ENCODE measurements at places on chromosomes 7 and 10. TPM values are rescaled to one million over a fixed set of nuclear protein-coding genes. Genes with fewer than 3 reads are reported as not detected.

Gene ZNF727
- total RNA-seq = not detected

Gene HTR7
- 7.3 TPM for total RNA-seq

Gene PRR15
- total RNA-seq = not detected

Gene INMT
- total RNA-seq = 79.9 TPM

Gene ASB10
- total RNA-seq = not detected

Gene SEMA4G
- 0.84 TPM for total RNA-seq

Gene ABCB1
- under 0.01 TPM for total RNA-seq

Gene NPFFR1
- total RNA-seq = not detected

Gene ACTA2
- 50.3 TPM for total RNA-seq

Gene CAMK2B
- 10.9 TPM for total RNA-seq

Gene ACSM6
- not detected for total RNA-seq

DNA sequence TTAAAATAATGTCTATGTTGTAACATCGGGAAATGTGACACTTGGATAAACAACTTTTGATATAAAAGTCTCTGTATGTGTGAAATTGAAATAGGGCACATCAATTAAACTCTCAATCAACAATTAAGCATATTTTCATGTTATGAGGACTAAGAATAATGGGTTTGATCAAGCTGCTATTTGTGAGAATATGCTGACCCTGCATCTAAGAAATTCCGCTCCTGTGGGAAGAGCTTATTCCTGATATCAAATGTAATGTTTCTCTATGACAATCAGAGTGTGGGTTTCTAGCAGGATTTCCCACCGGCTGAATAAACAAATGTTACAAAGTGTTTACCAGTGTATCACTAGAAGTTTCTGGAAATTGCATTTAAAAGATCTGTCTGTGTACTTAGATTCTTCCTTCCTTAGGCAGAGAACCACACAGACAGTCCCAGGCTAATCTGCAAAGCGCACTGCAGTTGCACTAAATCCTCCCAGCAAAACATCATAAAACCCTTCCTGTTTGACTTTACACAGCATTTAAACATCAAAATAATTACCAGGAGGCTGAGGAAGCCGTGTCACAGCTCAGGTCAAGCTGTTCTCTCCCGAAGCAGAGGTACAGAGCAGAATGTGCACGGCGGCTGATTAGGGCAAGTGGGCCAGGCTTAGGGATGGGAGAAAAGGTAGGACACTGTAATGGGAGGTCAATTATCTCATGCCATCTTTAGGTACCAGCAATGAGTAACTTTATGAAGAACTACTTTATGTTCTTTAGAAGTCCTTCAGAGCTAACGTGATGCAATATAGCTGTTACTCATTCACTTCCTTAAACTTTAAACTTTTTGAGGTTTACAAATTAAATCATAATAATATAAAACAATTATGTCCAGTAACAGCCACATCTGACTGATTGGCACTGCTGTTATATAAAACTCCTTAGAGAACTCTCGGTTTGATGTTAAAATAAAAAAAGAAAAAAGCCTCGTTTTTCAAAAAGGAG, 109.1 kb upstream of the CTTNBP2 start:
- no peak for DNase-seq

- DNase-seq = peak; percentile 22
Measured at GRCh38 chr7:15305002-15305600, 256.7 kb downstream of the AGMO start.

GRCh38 chr10:26727005-26727404, 29.5 kb downstream of the PDSS1 start:
- DNase-seq = no peak

GRCh38 chr10:37638569-37638968, 218.8 kb downstream of the ZNF248 start:
- no peak for DNase-seq

GRCh38 chr7:33869176-33869575, 36.2 kb upstream of the BMPER start:
- DNase-seq = no peak

DNA sequence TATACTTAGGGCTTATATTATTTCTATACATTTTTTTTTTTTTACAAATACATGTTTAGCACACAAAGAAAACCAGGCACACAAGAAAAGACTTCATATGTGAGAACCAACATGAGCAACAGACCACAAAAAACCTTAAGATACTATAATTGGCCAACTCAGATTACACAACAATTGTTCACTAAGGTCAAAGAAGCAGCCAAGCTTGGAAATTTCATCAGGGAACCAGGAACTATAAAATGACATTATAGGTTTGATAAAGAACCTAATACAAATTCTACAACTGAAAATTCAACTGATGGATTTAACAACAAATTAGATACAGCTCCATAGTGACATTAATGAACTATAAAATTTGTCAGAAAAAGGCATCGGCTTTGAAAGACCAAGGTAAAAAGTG, 4.4 kb upstream of the LUC7L2 start:
- DNase-seq = no peak

- peak; percentile 52 for DNase-seq
Measured at GRCh38 chr7:49852619-49853462, 79.4 kb downstream of the VWC2 start.

DNA sequence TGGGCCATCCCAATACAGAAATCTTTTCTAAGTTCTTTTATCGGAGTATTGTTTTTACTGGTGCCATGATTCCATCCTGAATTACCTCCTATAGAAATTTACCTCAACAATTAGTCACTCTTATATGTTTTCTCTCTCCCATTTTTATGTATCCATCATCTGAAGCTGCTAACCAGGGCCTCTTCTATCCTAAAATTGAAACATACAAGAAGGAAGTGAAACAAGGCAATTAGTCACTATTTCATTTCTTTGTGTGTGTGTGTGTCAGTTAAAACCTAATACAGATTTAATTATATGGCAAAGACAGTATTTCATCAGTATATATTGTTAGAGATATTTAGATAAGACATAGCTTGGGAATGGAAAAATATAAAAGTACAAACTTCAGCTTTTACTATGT, 148.4 kb upstream of the AHR start:
- no peak for DNase-seq

- no peak for DNase-seq
Measured at GRCh38 chr10:79436066-79436849, 9.2 kb downstream of the ZCCHC24 start.

DNA sequence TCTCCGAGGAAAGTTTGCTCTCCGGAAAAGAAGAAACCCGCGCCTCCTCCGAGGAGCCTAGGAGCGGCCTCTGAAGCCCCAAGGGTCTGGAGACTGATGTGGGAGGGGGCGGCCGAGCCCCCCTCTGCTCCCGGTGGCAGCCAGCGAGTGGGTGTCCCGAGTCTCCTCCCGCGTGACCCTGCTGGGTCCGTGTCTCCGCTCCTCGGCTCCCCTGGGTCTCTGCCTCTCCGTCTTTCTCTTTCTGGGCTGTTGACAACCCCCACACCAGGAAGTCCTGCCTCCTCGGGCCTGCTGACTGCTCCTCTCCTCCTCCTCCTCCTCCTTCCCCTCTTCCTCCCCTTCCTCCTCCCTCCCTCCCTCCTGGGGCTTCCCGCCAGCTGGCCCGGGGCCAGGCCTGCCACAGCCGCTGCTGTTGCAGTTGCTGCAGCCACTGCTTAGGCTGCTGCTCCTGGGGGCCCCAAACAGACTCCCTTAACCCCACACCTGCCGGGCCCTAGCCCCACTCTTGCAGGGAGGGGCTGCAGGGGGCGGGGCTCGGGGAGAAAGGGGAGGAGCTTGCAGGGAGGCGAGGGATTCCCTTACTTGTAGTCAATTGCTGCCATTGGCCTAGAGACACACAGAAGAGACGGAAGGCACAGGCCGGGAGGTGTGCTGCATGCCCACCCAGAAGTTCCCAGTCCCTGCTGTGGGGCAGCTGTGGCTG, at the start of gene TSC22D4:
Gene TSC22D4, minus strand, starts transcription at position 257 of the 703 bp plus-strand sequence. CDS start 1,176 bp downstream, outside the sequence.
- peak; percentile 93 for DNase-seq

GRCh38 chr7:151423226-151423625, 13.4 kb upstream of the WDR86 start:
- no peak for DNase-seq

DNA sequence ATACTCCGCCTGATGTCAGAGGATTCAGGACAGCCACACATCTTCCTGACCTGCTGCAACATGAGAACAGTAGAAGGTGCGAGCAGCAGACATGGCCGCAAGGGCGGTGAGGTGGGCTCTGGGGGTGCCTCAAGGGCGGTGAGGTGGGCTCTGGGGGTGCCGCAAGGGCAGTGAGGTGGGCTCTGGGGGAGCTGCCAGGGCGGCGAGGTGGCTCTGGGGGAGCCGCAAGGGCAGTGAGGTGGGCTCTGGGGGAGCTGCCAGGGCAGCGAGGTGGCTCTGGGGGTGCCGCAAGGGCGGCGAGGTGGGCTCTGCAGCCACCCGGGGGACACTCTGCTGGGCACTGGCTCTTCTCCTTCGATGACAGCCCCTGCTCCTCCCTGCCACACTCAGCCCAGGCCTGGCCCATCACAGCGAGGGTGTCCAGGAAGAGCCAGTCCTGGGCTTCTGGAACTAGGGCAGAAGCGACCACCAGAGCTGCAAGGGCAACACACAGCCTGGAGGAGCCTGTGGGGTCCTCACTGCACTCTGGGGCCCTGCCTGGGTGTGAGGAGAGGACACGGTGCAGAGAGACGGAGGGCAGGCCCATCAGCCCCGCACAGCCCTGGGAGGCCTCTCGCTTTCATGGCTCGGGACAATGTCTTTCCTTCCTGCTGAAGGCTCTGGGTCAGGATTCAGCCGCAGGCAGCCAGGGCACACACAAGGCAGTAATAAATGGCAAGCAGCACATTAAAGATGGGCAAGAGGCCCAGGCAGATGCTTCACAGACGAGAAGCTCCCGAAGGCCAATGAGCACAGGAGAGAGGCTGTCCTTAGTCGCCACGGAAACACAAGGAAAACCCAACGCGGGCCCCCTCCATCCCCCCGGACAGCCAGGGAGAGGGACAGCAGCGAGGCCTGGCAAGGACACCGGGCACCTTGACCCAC, 42.5 kb downstream of the STK32C start:
- no peak for DNase-seq

DNA sequence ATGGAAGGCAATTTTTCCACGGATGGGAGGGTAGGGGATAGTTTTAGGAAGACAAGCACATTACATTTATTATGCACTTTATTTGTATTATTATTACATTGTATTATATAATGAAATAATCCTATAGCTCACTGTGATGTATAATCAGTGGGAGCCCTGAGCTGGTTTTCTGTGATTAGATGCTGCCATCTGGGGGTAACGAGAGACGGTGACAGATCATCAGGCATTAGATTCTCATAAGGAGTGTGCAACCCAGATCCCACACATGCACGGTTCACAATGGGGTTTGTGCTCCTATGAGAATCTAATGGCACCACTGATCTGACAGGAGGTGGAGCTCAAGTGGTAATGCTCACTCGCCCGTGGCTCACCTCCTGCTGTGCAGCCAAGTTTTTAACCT, 103.9 kb upstream of the STK17A start:
- no peak for DNase-seq

GRCh38 chr10:102426803-102427287, 5.5 kb downstream of the CUEDC2 start:
- no peak for DNase-seq

DNA sequence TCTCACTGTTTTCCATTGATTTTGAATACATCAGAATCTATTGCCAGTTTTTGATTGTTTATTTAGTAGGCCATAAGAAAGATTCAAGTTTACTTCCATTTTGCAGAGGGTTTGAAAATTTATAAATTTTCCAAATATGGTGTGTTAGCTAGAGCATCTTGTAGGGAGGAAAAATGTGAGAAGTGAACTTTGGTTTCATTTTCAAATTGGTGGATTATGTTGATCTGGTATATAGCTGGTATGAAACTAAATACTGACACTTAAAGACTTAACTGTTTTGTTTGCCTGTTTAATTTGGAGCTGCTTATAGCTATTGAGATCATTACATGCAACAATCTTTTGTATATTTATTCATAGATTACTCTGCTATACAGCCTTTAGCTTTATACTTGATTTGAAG, 108.1 kb downstream of the ADAM22 start:
- DNase-seq = no peak

DNA sequence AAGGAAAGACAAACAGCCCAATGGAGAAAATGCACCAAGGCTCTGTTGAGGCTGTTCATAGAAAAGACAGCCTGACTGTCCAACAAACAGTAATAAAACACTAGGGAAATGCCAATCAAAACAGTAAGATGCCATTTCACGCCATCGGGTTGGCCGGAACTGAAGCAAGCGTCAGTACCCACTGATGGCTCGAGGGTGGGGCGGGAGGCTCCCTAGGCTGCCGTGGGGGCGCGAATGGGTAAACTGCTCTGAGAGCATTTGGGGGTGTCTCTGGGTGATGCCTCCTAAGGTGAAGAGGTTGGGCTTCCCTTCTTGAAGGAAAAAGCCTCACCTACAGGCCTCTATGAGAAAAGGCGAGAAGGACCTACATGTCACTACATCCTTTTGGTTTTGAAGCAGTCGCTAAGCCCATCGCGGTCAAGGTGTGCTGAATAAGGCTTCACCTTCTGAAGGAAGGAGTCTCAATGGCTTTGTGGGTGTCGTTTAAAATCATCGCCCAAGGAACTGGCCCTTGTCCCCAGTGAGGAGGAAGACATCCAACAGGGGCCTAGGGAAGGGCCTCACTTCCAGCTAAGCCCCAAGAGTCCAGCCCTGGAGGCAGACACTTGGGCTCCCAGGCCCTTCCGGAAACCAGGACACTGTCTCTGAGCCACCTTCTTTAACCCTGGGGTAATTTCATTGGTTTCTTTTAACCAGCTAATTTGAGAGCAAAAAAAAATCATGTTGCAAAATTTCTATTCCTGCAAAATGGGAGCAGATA, 98.5 kb upstream of the PPP2R2D start:
- no peak for DNase-seq

DNA sequence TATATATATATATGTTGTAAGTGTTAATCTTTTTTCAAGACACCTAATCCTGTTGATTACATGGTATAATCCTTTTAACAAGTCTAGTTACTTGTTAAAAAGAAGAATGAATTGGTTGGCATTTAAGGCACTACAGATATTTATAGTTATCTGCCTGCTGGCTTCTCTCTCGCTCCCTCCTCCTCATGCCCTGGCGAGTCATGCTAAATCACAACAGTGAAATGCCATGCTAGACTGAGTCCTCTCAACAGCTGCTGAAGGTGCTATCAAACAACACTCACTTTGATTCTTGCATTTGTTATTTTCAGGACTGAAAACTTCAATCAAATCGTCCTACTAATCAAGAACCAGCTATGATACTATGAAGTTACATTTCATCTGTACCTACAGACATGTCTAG, 15.4 kb downstream of the NRAP start:
- DNase-seq = no peak

GRCh38 chr10:55519264-55519663, 718.2 kb upstream of the PCDH15 start:
- DNase-seq = no peak

- DNase-seq = no peak
Measured at GRCh38 chr7:47682874-47683273, 101.0 kb upstream of the TNS3 start.

DNA sequence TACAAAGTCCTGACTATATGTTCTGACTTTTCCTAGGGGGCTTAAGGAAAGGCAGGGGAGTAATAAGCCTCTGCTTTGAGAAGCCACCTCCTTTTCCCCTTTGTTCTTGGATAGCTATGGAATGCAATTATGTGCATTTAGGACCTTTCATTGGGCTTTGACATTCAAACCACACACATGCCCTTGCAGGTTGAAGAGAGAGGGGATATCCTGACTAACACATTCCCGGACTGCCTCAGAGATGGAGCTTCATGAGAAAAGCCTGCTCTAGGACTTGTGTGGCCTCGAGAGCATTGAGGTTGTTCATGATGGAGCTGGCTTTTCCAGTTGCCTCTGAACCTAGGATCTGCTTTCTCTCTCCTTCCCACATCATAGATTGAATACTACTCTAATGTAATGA, 694.5 kb downstream of the LRMDA start:
- DNase-seq = no peak

Measured in RPMI7951 (cell line).